ENCODE measurements at places on chromosomes 6 and 20.
A peak's percentile ranks its signal among the peaks of the same experiment; 100 is the strongest.

GRCh38 chr6:36724514-36725390 lies 27.1 kb downstream of the RAB44 start:
- H3K4me1 ChIP-seq: no peaks in the 10 kb centered on the region
- H3K27ac ChIP-seq: no peak overlapping the region
- H3K4me3 ChIP-seq: no peak overlapping the region
- H3K27me3 ChIP-seq: no peaks in the 10 kb centered on the region
- no peaks in the 10 kb centered on the region for H3K36me3 ChIP-seq
- DNase-seq: peak; percentile 94

- no peak overlapping the region for H3K4me3 ChIP-seq
- no peak for DNase-seq
- no peaks in the 10 kb centered on the region for H3K27me3 ChIP-seq
- no peaks in the 10 kb centered on the region for H3K4me1 ChIP-seq
- H3K36me3 ChIP-seq: peaks cover 3% of the 10 kb centered on the region
- no peak overlapping the region for H3K27ac ChIP-seq
Measured at GRCh38 chr6:157392927-157393668, 12.1 kb downstream of the ZDHHC14 start.

GRCh38 chr20:57027777-57028176 lies 238.7 kb downstream of the BMP7 start:
- peaks cover 16% of the 10 kb centered on the region for H3K4me1 ChIP-seq
- H3K27me3 ChIP-seq: no peaks in the 10 kb centered on the region
- H3K36me3 ChIP-seq: no peaks in the 10 kb centered on the region
- no peak for DNase-seq
- no peak overlapping the region for H3K27ac ChIP-seq

GRCh38 chr6:109874621-109875020 lies 103.5 kb upstream of the GPR6 start:
- peaks cover 4% of the 10 kb centered on the region for H3K4me1 ChIP-seq
- no peak overlapping the region for H3K27ac ChIP-seq
- no peak for DNase-seq

- H3K4me3 ChIP-seq: no peak overlapping the region
- no peaks in the 10 kb centered on the region for H3K27me3 ChIP-seq
- H3K27ac ChIP-seq: no peak overlapping the region
- no peaks in the 10 kb centered on the region for H3K4me1 ChIP-seq
Measured at GRCh38 chr6:101208152-101208551, 185.4 kb upstream of the GRIK2 start.

GRCh38 chr6:52020945-52021570 lies 66.4 kb downstream of the PKHD1 start:
- DNase-seq: peak; percentile 53
- H3K27me3 ChIP-seq: no peaks in the 10 kb centered on the region
- no peak overlapping the region for H3K4me3 ChIP-seq
- H3K36me3 ChIP-seq: no peaks in the 10 kb centered on the region

DNA sequence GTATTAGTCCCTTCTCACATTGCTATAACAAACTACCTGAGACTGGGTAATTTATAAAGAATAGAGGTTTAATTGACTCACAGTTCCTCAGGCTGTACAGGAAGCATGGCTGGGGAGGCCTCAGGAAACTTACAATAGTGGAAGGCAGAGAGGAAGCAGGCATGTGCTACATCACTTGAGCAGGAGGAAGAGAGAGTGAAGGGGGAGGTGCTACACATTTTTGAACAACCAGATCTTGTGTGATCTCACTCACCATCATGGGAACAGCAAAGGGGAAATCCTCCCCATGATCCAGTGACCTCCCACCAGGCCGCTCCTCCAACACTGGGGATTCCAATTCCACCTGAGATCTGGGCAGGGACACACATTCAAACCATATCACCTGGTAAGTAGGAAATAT lies 630.6 kb downstream of the QKI start:
- H3K4me1 ChIP-seq: no peaks in the 10 kb centered on the region
- no peaks in the 10 kb centered on the region for H3K27me3 ChIP-seq
- no peak for DNase-seq
- H3K36me3 ChIP-seq: no peaks in the 10 kb centered on the region
- no peak overlapping the region for H3K4me3 ChIP-seq
- no peak overlapping the region for H3K27ac ChIP-seq

DNA sequence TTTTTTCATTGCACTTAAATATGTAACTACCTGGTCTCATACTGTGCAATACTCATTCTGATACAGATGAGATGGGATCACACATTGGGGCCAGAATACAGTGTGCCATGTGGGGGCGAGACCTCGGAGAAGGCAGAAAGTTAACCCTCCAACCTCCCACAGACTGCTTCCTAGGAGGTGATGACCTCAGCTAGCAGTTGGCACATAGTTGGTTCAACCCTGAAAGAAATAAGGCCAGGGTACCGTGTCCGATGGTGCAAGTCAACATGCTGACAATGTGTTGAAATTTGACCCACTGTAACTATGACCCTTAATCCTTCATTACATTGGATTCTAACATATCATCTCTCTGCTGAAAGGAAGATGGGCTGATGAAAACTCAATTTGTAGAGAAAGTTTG lies 61.9 kb downstream of the GJA10 start:
- H3K27me3 ChIP-seq: no peaks in the 10 kb centered on the region
- no peak overlapping the region for H3K27ac ChIP-seq
- no peaks in the 10 kb centered on the region for H3K4me1 ChIP-seq
- no peak for DNase-seq
- H3K36me3 ChIP-seq: no peaks in the 10 kb centered on the region

- no peak overlapping the region for H3K27ac ChIP-seq
- no peaks in the 10 kb centered on the region for H3K36me3 ChIP-seq
- DNase-seq: no peak
- H3K4me1 ChIP-seq: no peaks in the 10 kb centered on the region
- no peaks in the 10 kb centered on the region for H3K27me3 ChIP-seq
Measured at GRCh38 chr20:57895161-57895855, 185.5 kb upstream of the PMEPA1 start.

GRCh38 chr6:108957221-108957620 lies 109.0 kb downstream of the ARMC2 start:
- H3K4me3 ChIP-seq: no peak overlapping the region
- no peak overlapping the region for H3K27ac ChIP-seq
- no peak for DNase-seq
- H3K27me3 ChIP-seq: no peaks in the 10 kb centered on the region

DNA sequence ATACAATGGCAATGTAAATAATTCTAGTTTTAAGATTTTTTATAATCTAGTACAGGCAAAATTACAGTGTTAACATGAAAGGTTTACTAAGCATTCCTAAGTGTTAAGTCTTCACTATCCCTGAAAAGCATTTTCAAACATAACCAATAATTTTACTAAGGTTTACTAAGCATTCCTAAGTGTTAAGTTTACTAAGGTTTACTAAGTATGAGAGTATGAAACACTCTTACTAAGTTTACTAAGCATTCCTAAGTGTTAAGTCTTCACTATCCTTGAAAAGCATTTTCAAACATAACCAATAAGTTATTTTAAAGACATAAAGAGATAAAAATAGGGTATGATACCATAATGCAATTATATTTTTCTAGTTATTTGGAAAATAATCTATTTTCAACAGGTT lies 82.6 kb downstream of the PRSS35 start:
- H3K4me3 ChIP-seq: no peak overlapping the region
- no peaks in the 10 kb centered on the region for H3K27me3 ChIP-seq
- H3K4me1 ChIP-seq: peaks cover 7% of the 10 kb centered on the region
- no peak for DNase-seq
- H3K27ac ChIP-seq: no peak overlapping the region

GRCh38 chr20:44405257-44405656 lies 49.8 kb downstream of the HNF4A start:
- H3K4me3 ChIP-seq: no peak overlapping the region
- no peaks in the 10 kb centered on the region for H3K4me1 ChIP-seq
- H3K27ac ChIP-seq: no peak overlapping the region

DNA sequence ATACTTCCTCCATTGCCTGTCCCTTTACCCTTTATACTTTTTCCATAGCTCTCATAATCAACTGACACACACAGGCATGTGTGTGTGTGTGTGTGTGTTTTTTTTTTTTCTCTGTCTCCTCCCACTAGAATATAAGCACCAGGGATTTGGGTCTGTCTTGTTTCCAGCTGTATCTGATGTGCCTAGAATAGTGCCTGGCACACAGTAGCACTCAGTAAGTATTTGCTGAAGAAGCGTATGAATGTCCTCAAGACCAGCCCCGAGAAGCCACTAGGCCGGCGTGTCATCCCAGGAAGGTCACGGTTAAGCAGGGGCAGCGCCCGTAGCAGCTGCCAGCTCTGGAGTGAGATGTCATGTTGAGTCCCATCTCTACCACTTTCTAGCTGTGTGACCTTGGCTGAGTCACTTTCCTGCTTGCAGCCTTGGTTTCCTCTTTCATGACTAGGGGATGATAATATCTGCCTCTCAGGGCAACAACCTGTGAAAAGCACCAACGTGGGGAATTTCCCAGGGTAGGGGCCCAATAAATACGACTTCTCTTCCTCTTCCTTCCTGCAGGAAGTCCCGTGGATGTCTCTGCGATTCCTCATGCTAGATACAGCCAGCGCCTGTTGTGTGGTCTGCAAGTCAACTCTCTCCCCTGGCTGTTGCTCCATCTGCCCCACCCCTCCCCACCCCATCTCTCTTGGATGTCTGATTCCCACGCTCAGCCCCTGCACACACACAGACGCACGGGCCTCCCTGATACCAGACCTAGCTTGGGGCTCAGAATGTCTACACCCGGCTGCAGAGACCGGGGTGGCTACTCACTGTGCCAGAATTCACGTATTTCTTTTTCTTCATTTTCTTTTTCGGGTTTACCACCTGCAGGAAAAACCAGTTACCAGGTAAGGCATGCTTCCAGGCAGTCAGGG lies 58.1 kb downstream of the RAB44 start:
- DNase-seq: no peak
- H3K36me3 ChIP-seq: no peaks in the 10 kb centered on the region
- H3K4me3 ChIP-seq: no peak overlapping the region
- no peaks in the 10 kb centered on the region for H3K27me3 ChIP-seq
- no peaks in the 10 kb centered on the region for H3K4me1 ChIP-seq

- no peaks in the 10 kb centered on the region for H3K27me3 ChIP-seq
- no peaks in the 10 kb centered on the region for H3K4me1 ChIP-seq
Measured at GRCh38 chr6:139753198-139753861, 378.9 kb upstream of the CITED2 start.

DNA sequence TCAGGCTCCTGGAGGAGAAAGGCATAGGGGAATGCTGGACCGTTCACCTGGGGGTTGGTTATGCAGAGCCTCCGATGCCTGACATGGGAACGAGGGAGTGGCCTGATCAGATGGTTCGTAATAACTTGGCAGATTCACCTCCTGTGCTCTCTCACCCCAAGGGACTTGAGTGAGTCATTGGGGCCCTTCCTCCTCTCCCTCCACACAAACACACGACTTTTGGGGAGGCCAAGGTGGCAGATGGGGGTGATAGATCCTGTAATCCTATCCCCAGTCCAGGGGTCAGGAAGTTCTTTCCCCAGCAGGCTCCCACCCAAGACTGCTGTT lies 45.6 kb upstream of the ARFGEF2 start:
- H3K4me3 ChIP-seq: no peak overlapping the region
- no peak overlapping the region for H3K27ac ChIP-seq
- DNase-seq: no peak
- H3K36me3 ChIP-seq: no peaks in the 10 kb centered on the region
- H3K4me1 ChIP-seq: no peaks in the 10 kb centered on the region

Measured in GM23338 (cell line).